MG63 (cell line): ENCODE measurements at places on chromosomes 4 and X.

DNA sequence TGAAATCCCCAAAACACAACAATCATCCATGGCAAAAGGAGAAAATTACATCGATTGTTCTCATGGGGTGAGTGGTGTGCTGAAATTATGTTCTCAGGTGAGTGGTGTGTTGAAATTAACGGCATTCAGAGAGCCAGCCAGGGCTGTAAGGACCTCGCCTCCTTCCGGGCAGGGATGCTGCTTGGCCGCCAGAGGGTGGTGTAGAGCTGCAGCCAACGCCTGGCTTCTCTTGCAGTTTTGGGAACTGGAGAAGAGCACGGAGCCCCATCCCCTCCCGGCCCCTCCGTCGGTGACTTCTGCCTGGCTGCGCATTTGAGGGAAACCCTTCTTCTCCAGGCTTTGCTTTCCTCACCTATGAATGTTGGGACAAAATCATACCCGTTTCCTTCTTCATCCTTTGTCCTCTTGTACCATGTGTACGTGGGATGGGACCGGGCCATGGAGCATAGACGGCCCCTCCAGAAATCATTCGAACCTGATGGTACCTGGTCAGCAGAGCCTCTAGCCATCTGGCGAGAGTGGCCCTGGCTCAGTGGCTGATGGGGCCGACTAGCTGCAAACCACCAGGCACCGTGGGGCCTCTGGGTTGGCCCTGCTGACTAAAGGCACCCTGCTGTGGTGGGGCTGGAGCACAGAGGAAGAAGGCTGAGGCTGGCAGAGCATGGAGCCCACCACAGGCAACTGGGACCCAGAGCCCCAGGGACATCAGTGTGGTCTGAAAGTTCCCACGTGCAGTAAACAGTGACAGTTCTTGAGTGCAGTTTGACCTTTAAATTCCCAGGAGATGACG lies 28.4 kb downstream of the TRMT44 start:
- DNase-seq = peak; percentile 54

DNA sequence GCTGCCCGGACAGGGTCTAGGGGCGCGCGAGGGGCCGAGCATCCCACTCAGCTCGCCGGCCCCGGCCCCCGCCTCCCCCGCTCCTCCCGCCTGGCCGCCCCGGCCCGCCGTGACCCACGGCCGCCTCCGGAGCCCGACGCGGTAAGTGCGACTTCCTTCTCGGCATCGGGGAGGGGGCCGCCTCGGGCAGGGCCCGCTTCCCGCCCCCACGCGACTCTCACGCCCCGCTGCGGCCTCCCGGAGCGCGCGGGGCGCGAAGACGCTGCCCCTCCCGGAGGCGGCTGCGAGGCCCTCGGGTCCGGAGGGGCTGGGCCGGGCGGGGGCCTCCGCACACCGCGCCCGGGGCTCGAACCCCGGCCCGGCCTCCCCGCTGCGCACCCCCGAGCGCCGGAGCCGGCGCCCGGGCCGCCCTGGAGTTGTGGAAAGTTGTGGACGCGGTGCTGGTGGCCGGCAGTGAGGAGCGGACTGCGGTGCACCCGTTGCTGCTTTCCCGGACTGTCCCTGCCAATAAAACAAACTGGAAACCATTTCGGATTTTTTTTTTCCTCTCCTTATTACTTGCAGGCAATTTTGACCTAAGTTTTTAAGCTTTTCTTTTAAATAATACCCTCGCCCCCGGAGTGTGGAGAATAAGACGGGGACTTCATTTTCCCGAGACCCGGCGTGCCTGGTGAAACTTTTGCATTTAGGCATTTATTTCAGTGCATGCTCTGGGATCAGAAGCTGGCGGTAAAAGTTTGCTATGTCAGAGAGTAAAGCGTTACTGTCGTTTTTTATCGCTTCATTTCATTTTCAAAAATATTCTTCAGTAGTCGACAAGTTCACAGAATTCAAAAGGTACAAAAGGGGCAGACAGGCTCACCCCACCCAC lies 13.0 kb upstream of the TMEM156 start:
- DNase-seq = peak; percentile 28

DNA sequence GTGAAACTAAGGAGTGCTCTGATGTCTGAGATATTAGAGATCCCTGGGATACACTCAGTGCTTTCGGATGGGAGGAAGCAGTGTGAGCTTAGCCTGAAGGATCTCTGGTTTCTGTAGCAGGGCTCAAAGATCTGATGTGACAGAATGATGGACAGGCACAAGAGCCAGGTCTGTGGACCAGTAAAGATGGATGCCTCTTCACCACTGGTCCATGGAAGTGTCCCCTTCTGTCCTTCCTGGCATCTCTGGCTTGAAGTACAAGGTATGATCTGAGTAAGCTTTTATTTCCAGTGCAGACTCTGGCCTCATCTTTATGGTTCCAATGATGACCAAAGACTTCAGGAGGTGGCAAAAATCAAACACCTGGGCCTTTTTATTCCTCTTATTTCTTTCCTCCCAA lies 88.1 kb downstream of the TBC1D9 start:
- DNase-seq = no peak

DNA sequence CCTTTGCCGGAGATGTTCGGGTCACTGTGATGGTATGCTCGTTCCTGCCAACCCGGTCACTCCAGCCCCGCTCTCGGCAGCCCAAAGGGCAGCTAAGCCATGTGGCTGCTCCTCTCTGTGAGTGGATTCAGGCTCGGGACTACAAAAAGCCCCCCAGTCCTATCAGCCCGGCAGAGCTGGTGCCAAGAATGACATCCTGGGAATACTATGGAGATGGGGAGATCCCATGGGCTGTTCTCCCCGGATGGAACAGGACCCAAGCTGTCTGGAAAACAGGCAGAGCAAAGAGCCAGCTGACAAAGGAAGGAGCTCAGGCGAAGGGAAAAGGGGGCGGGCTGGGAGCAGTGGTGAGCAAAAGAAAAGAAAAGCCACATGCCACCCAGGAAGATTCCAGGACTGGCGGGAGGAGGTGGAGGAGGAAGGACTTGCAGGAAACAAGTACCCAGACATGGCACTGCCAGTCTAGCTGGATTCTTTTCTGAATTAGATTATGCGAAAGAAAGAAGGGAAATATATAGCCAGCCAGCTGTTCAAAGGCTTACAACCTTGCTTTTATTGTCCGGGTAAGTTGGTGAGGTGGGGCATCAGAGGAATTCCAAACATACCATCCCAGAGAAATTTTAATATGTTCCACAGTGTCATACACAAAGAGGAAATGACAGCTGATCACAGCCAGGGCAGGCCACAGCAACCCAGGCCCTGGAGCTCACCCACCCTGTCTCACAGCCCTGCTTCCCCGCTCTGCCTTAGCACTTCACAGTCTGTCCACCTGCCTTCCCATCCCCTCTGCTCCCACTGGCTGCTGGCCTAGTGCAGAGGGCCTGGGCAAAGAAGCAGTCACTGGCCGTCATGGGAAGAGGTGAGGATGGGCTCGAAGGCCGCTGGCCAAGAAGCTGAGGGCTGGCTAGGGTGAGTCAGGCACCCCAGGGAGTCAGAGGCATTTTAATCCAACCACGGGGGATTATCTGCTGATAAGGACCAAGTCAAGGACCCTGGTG lies 3.4 kb downstream of the NDP start:
- peak; percentile 84 for DNase-seq

GRCh38 chrX:20399728-20400414 lies 133.2 kb upstream of the RPS6KA3 start:
- no peak for DNase-seq

GRCh38 chrX:9665113-9665512 lies 100.5 kb downstream of the GPR143 start:
- no peak for DNase-seq

DNA sequence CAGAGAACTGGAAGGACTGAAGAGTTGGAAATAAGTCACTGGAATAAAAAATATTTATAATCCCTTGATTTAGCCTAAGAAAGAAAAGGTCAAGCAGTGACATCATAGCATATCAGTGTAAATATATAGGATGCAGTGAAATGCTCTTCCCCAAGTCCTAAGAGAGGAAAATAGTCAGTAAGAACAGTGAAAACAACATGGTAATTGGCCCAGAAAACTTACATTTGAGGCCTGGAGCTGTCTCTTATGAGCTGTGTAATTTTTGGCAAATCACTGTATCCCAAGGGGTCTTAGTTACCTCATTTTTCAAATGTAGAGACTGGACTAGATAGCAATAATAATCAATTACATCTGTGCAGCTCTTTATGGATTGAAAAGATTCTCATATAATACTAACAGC lies 255.7 kb upstream of the AR start:
- DNase-seq = no peak

- DNase-seq = no peak
Observed at GRCh38 chr4:79598801-79599200, 190.8 kb upstream of the GK2 start.

DNA sequence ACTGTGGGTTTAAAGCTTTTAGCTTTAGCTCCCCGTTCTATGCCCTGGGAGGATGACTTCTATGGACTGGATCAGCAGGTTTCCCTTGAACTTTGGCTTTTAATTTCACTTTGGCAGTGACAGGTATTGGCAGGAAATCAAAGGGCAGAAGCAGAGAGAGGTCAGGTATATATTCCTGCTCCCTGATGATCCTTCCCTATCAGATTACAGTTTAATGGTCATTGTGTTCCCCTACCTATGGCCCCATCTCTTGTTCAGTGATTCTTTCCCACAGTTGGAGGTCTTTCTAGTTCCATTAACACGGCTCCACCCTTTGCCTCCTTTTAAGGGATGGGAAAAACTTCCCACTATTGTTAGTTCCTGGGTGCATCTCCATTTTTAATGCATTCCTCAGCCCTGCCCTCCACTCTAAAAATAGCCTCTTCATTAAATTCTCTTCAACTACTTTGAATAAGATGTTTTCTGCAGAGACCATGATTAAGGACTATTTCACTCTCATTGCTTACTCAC lies 107.8 kb upstream of the TMEM47 start:
- no peak for DNase-seq

DNA sequence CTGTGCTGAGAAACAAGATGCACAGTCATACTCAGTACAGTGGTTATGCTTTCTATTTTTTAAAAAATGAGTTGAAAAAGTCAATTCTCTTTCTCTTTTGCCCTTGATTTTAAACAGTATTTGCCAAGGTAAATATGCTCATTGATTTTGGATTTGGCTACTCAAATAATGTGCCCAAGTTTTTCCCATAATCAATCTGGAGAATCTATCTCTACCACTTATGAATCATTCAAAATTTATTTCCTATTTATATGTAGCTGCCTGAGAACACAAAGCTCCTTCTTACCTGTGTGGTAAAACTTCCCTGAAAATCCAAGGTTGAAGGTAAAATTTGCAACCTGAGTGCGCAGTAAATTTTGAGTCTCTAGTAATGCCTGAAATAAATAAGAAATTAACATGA lies 136.5 kb downstream of the NDST4 start:
- no peak for DNase-seq

DNA sequence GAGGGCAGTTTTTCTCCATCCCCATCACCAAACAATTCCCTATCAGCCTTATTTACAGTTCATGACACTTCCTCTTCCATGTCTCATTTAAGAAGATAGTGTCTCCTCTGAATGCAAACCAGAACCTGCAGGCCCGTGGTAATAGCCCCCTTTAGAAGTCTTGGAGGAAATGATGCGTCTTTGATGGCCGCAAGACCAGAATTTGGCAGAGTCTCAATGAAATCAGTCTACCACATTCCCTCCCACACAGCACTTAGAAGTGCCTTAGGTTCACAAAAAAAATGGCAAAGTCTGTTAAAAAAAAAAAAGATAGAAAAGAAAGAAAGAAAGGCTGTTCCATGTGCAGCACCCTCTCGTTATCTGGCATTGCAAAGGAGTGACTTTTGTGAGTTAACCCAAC lies 2.1 kb upstream of the KDR start:
- no peak for DNase-seq

- peak; percentile 97 for DNase-seq
Observed at GRCh38 chr4:158810487-158811215, 41.8 kb downstream of the FNIP2 start.

GRCh38 chr4:16875487-16875886 lies 23.0 kb downstream of the LDB2 start:
- peak; percentile 18 for DNase-seq

- DNase-seq = no peak
Observed at GRCh38 chr4:67456577-67457196, 88.6 kb downstream of the CENPC start.

GRCh38 chr4:67054896-67055295 lies 490.4 kb downstream of the CENPC start:
- DNase-seq = no peak

DNA sequence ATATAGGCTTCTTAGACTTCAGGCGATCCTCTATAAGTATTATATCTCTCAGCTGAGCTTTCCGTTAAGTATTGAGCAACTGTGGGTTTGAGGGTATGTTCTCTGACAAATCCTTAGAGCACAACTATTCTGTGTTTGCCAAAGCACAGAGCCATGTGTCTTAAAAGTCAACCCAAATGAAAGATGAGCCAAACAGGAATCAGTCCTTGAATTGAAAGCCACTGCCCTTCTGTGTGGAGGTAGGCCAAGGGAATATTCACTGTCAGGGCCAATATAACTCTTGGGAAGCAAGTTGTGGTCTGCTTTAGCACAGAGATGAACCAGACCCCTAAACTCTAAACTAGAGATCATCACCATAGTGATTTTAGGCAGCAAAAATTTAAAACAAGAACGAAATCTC lies 164.0 kb downstream of the STAG2 start:
- DNase-seq = no peak

DNA sequence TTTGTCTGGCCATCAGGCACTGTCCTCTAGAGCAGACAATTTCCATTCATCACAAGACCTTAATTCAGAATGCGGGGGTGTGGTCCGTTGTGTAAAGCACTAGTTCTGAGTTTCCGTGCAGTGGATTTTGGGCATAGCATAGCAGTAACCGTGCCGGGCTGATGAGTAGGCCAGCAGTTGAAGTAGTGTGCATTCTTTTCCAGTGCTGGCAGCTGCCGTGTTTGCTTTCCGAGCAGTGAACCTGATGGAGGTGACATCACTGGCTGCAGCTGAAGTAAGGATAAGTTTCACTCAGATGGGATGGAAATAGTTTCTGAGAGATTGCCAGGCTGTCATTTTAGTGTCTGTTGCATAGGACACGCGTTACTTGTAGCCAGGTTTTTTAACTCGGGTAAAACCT lies 107.0 kb upstream of the STIM2 start:
- DNase-seq = no peak

DNA sequence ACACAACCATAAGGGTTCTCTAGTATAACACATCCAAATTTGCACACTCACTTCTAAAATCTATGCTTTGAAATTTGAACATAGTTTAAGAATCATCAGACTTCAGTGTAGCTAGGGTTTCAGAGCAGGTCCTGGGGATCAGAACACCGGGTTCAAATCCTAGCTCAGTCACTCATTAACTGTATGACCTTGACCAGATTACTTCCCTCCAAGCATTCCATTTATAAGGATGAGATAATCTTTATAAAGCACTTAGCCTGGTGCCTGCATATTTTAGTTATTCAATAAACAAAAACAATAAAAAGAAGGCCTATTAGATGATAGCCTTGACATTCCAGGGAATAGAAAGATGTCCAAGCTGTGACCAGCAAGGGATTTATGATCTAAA lies 4.8 kb upstream of the STBD1 start:
- DNase-seq = no peak

- DNase-seq = no peak
Observed at GRCh38 chrX:110588164-110588563, 207.5 kb downstream of the CHRDL1 start.

- no peak for DNase-seq
Observed at GRCh38 chrX:50721764-50722521, 92.1 kb downstream of the SHROOM4 start.

GRCh38 chrX:48520976-48521352 lies 644 bp upstream of the EBP start:
- no peak for DNase-seq
